ENCODE measurements at places on chromosomes 6 and 20.

- no peak for DNase-seq
These were observed 306.0 kb upstream of the THEMIS start for GRCh38 chr6:128206610-128207426.

- no peak for DNase-seq
These were observed 33.2 kb upstream of the ANKRD60 start for GRCh38 chr20:58261660-58262059.

- DNase-seq: no peak
These were observed 27.9 kb downstream of the FIG4 start for GRCh38 chr6:109718991-109719390.

- DNase-seq: no peak
These were observed 547.8 kb downstream of the CDH26 start for GRCh38 chr20:60506061-60506460.

DNA sequence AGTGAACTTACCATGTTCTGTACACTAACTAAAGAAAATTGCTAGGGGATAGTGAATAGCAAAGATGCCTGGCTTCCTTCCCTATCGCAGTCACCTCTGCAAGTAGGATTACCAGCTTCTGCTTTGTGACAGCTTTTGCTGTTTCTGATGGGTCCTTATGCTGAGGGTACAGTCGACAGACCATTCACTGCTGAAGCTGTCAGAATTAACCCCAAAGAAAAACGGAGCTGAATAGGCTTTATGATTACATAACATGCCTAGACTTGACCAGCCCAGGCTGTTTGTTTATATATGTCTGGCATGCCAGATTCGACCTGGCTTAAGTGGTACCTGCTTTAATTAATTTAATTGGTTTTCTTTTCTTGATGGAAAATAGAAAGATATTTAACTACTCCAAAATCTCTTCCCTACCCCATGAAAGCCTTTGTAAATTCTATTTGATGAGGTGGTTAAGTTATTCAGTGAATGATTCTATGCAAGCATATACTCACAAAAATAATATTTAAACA is 21.7 kb upstream of the PRELID3B start:
- DNase-seq: no peak

- DNase-seq: no peak
These were observed 289.5 kb downstream of the ESR1 start for GRCh38 chr6:152096863-152097496.

GRCh38 chr20:35661053-35661452 is 3.6 kb downstream of the CPNE1 start:
- DNase-seq: no peak

DNA sequence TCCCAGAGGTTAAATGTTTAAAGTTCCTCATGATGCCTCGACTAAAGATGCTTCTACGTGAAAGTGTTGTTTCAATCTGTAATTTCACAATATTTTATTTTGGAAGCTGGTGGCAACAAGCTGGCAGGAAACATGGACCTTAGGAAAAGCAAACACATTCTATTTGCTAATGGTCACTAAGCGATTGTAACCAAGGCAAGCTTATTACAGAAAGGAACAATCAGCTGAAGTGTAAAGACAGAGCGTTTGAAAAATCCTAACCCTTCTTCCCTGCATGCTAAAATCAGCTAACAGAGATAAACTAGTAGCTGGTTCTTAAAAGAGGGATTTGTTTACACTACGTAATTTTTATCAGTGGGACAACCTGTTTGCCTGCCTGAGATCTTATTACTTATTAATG is 50.0 kb downstream of the IL20RA start:
- DNase-seq: no peak

DNA sequence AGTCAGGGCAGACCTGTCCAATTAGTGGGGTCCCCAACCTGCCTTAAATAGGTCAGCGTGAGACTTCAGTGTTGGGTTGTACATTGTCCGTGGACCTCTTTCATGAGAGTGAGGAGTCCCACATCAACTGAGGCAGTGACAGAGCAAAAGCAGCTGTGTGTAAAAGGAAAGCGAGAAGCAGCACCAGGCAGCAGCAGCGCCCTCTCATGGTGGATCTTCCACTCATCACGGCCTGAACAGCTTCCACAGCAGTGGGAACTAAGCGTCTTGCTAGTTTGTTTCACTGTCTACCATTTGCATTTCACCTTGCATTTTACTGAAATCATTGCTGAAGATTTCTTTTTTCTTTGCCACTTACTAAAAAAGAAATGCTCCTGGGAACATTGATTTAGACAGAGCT is 333.8 kb downstream of the PKHD1 start:
- no peak for DNase-seq

DNA sequence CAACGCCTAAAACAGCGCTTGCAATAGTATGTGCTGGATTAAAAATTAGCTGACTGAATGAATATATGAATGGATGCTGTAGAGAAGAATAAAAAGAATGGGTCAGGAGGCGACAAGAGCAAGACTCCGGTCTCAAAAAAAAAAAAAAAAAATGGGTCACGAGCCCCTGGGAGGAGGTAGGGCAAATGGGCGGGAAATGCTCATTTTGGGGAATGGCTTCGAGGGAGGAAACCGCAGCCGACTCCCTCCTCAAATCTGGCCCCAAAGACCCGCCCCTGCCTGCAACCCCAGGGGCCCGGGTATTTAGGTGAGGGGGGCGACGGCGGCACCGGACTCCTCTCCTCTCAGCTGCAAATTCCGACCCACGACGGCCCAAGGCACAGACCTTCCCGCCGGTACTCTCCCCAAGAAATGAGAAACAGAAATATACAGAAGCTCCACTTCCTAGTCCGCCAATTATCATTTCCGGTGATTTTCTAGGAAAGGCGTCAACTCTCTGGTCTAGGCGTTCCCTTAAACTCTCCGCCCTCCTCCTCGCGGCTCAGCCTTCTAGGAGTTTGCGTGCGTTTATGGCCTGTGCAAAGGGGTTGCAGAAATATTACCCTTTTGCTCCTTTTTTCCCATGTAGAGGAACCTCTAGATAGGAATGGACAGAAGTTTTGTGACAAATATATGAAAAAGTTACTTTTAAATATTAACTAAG is at the start of gene ZNF311:
Gene ZNF311, minus strand, starts transcription at position 133 of the 703 bp plus-strand sequence. CDS start 1,361 bp downstream, outside the sequence.
- DNase-seq: peak; percentile 63
